ENCODE measurements at places on chromosomes 4 and X.
A peak's percentile ranks its signal among the peaks of the same experiment; 100 is the strongest.

GRCh38 chr4:153729895-153730294, 29.9 kb downstream of the RNF175 start:
- peaks cover 21% of the 10 kb centered on the region for H3K4me1 ChIP-seq
- DNase-seq, result no peak
- H3K36me3 ChIP-seq, result no peaks in the 10 kb centered on the region
- no peaks in the 10 kb centered on the region for H3K27me3 ChIP-seq

- H3K36me3 ChIP-seq, result no peaks in the 10 kb centered on the region
- no peaks in the 10 kb centered on the region for H3K27me3 ChIP-seq
- no peak overlapping the region for H3K27ac ChIP-seq
- no peak overlapping the region for H3K4me3 ChIP-seq
- H3K4me1 ChIP-seq, result no peaks in the 10 kb centered on the region
Measured at GRCh38 chrX:32472364-32472763, 739.0 kb downstream of the DMD start.

- no peak overlapping the region for H3K4me3 ChIP-seq
- H3K36me3 ChIP-seq, result no peaks in the 10 kb centered on the region
- peaks cover 70% of the 10 kb centered on the region for H3K27me3 ChIP-seq
- no peak overlapping the region for H3K27ac ChIP-seq
- no peak for DNase-seq
Measured at GRCh38 chrX:54291758-54292157, 66.1 kb downstream of the WNK3 start.

- H3K4me1 ChIP-seq, result peaks cover 56% of the 10 kb centered on the region
- peak overlapping the region; percentile 30 for H3K27ac ChIP-seq
- no peak for DNase-seq
- no peaks in the 10 kb centered on the region for H3K27me3 ChIP-seq
- no peak overlapping the region for H3K4me3 ChIP-seq
Measured at GRCh38 chr4:41472081-41472480, 65.9 kb upstream of the LIMCH1 start.

DNA sequence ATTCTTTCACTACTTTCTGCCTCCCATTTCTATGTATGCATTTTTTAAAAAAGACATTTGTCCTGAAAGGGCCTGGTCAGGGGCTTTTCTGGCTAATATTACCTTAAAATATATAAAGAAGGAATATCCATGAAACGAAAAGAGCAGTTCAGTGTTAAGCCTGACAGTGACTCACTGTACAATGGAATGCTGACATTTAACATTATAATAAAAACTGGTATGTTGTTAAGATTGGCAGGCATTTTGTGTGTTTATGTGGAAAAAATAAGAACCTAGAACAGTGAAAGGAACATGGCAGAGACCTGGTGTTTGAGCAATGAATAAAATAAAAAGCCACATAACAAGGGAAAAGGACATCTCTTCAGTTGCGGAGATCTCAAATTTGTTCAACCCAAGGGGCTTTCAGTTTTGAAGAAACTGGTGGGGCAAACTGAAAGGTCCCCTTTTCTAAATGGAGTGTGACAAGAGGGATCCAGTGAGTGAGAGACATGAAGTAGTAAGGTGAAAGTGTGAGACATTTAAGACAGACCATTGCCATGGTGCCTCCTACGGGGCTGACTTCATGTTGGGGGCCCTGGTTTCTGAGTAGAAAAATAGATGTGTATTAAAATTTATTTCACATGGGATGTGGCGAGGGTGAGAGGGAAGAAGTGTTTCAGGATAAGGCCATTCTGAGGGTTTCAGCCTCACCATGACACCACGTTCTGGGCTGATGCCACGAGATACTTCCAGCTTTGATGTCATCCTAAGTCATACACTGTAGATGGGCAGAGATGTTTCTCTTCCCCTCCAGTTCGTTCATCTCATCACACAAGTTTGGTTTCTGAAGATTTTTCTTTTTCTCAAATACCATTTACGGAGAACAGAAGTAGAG, 324.9 kb downstream of the PPP3CA start:
- H3K4me3 ChIP-seq, result no peak overlapping the region
- no peaks in the 10 kb centered on the region for H3K27me3 ChIP-seq
- peaks cover 20% of the 10 kb centered on the region for H3K36me3 ChIP-seq

DNA sequence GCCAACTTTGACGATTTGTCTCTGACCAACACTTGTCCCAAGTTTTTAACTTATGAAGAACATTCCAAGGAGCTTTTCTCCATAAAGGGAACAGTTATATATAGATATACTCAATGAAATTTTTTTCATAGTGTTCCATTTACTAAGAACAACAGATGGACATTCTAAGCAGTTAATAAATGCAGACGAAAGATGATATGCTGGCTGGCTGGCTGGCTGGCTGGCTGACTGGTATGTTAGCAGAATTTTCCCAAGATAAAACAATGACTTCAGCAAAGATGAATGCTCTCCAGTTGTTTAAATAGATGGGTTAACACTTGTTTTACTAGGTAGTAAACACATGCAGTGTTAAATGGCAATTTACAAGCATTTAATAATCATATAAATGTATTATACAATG, 62.2 kb downstream of the SPANXN3 start:
- H3K27ac ChIP-seq, result no peak overlapping the region
- no peaks in the 10 kb centered on the region for H3K36me3 ChIP-seq
- no peak overlapping the region for H3K4me3 ChIP-seq
- H3K4me1 ChIP-seq, result no peaks in the 10 kb centered on the region

DNA sequence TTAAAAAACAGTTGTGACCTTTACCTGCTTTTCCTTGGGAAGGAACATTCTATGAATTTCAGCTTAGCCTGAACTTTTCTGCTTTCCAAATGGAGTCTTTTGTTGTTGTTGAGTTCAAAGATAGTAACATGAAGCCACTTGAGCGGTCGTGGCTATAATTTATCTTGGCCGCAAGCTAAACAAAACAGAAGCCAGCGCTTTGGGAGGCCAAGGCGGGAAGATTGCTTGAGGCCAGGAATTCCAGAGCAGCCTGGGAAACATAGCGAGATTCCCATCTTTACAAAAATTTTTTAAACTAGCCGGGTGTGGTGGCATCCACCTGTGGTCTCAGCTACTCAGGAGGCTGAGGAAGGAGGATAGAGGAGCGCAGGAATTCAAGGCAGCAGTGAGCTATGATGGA, 29.9 kb downstream of the TKTL1 start:
- peaks cover 98% of the 10 kb centered on the region for H3K27me3 ChIP-seq
- no peak for DNase-seq
- no peak overlapping the region for H3K27ac ChIP-seq
- H3K4me3 ChIP-seq, result no peak overlapping the region
